ENCODE measurements at places on chromosomes 3 and 15.

GRCh38 chr3:19046440-19046839 lies 101.9 kb upstream of the KCNH8 start:
- DNase-seq: no peak

GRCh38 chr3:194485881-194486539 lies 792 bp downstream of the ATP13A3 start:
- DNase-seq: no peak

GRCh38 chr15:88656760-88657221 lies 18.0 kb downstream of the ISG20 start:
- DNase-seq: no peak

- DNase-seq: no peak
Measured at GRCh38 chr3:167162083-167162482, 218.0 kb downstream of the ZBBX start.

DNA sequence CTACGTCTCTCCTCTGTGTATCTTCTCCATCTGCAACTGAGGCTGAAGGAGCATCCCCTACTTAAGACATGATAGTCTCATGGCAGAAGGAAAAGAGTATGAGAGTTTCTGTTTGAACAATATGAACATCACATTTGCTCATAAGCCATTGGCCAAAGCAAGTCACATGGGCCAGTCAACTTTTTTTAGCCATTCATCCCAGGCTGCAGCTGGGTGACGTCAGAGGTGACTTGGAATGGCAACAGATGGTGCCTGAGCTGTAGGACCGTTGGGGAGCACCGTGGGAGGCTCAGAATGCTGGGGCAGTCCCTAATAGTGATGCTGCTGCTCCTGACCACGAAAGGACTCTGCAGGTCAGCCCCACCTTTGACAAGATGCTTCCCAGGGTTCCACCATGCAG lies 58.7 kb downstream of the CRTC3 start:
- no peak for DNase-seq

GRCh38 chr15:68551296-68551635 lies 27.5 kb upstream of the CORO2B start:
- no peak for DNase-seq

- DNase-seq: no peak
Measured at GRCh38 chr3:100354850-100355249, 20.3 kb downstream of the NIT2 start.

GRCh38 chr3:37806505-37807200 lies 55.0 kb upstream of the CTDSPL start:
- no peak for DNase-seq

DNA sequence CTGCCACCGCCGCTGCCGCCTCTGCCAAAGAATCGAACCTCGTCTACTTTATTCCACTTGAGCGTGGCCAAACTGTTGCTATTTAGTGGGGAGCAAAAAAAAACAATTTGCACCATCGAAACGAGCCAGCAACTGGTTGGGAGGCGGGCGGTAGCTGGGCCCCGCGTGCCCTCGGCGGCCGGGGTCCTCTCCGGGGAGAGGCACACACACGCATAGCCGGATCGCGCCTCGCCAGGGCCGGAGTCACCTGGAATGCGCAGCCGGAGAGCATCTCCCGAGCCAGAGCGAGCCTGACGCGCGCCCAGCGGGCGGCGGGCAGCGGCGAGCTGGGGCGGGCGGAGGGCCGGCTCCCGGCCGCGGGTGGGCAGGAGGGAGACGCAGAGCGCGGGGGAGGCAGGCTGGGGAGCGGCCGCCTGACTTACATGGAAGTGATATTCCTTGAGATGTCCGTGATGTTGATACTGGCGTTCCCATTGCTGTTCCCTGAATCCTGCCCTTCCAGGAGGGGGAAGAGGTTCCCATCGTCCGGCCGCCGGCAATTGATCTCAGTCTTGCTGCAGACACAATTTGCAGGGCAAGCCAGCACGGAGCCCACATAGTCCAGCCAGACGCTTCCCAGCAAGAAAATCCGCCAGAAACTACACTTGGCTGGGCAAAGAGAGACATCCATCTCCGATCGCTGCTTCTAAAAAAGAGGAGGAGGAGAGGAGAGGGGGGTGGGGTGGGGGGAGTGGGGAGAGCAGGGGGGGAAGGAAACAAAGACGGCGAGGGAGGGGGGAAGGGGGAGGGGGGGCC lies 858 bp downstream of the NTRK3 start:
- DNase-seq: no peak

DNA sequence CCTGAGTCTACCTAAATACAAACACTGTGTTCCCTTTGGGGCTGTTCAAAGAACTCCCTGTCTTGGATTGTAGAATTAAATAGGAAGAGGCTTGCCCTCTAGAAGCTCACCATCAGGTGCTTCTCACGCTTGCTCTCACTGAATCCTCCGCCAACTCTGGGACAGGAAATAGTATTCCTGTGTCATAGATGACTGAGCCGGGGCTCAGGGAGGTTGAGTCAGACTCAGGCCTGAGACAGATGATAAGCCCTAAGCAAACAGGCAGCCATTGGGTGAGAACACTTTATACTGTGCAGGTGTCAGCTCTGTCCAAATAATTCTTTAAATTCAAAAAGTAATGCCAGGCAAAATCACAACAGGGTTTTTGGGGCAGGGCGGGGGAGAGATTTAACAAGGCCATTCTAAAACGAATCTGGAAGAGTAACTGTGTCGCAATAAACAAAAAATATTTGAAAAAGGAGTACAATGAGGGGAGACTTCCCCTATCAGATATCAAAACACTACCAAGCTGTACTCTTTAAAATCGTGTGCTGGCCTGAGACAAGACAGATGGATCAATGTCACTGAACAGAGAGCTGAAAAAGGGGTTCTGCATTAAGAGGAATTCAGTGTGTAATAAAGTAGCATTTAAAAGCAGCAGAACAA lies 59.0 kb downstream of the EPHB3 start:
- DNase-seq: no peak

DNA sequence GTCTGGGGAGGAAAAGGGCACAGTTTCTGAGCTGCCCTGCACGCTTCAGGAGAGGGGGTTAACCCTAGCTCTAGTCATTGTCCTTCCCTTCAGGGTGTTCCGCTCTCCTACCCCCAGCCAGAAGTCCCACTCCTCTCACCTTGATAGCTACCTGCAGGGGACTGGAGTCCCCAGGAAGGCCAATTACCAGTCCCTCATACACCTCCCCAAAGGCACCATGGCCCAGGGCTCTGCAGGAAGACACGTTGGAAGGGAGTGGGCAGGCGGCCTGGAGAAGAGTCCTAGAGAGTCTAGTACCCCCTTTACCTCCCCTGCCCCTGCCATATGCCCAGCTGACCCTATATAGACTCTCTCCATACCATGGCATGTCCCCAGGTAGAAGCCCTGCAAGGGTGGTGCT lies 7.9 kb downstream of the LTK start:
- no peak for DNase-seq

DNA sequence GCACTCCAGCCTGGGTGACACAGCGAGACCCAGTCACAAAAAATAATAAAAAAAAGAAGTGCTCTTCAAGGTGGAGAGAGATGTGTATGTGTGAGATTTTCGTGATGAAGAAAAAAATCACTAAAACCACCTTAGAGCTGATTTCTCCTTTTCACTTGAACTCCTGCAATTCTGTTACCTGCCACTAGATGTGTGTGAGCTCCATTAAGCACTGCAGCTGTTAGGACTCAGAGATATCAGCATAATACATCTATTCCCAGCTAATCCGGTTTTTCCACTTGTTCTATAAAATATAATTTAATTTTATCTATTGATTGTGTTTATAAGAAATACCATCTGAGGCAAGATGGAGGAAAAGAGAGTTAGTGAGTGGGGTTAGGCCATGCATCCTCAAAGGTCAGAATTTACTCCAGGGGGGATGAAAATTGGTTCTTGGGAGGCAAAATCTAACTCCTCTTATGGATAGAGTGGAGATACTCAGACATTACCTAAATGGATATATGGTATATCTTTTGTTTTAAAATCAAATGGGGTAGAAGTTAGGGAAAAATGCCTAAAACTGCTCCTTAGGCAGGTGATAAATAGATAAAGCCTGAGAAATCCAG lies 152.7 kb downstream of the IL20RB start:
- DNase-seq: no peak

DNA sequence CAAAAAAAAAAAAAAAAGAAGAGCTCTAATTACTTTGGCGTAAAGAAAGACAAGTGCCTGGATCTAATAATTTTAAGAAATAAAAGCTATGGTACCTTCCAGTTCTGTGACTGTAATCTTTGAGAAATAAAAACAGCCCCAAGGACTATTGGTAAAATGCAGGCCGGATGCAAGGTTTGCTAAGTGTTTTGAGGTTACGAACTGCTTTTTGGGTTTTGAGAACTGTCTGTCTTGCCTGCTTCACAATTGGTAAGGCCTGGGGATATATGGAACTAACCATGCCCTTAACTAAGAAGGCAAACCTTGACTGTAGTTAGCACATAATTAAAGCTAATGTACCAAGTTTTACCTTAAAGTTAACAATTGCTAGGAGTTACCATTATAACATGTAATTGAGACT lies 388.4 kb upstream of the CBLB start:
- no peak for DNase-seq

DNA sequence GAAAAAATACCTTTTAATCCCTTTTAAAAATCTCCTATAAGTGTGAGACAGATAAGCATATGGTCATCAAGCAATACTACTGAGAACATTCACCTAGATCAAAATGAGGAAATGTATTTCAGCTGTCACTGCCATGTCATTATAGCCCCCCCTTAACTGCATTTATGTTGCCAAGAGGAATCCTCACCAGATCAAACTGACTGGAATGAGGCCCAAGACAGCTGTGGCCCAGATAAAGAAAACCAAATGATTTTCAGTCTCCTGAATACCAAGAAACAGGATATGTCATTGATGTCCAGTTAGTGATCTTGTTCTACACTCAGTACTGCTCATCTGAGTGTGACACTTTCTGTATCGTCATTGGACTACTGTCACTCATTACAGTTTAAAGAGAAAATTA lies 35.1 kb upstream of the CPB1 start:
- no peak for DNase-seq

DNA sequence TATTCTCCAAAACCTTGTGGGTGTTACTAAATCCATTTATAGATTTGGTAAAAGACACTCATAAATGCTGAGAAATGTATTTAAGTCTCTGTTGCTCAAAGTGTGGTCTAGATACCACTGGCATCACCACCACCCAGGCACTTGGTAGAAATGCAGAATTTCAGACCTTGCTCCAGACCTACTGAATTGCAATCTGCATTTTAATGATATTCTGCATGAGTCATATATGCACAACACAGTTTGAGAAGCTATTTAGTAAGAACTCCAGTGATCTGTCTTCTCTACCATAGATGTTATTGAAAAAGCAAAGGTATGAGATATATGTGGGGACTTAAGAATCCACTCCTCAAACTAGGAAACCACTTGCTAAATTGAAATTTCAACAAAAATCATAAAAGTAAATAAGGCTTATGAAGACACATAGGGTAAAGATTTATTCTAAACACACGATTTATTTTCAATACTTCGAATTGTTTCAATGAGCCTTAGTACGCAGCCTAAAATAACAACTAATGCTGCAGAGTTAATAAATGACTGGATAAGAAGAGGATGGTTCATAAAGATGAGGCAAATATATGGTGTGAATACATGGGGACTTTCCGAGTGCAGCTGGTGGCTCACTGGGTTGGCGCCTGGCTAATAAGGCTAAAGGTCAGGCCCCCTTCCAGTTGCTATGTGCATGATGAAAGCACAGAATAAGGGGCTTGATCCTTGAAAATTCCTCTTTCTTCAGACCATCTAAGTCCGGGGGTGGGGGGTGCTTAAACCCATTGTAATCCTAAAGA lies 813.3 kb downstream of the NR2F2 start:
- no peak for DNase-seq

DNA sequence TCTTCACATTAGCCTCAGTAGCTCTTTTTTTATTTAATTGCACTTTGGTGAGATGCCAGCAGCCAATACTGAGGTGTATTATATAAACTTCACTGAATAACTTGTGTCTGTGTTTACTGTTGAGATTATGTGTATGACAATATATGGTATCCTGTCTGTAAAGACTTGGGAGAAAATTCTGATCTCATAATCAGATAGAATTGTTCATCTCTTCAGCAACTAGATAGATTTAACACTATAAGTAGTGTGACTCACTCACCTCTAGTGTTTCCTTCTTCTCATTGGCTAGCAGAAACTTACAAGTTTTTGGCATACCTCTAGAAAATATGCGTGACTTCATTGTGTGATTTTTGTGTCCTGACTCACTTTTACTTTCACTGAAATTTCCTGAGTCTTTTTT lies 67.6 kb upstream of the TGFBR2 start:
- no peak for DNase-seq

- DNase-seq: no peak
Measured at GRCh38 chr15:101232677-101233076, 19.2 kb downstream of the CHSY1 start.

DNA sequence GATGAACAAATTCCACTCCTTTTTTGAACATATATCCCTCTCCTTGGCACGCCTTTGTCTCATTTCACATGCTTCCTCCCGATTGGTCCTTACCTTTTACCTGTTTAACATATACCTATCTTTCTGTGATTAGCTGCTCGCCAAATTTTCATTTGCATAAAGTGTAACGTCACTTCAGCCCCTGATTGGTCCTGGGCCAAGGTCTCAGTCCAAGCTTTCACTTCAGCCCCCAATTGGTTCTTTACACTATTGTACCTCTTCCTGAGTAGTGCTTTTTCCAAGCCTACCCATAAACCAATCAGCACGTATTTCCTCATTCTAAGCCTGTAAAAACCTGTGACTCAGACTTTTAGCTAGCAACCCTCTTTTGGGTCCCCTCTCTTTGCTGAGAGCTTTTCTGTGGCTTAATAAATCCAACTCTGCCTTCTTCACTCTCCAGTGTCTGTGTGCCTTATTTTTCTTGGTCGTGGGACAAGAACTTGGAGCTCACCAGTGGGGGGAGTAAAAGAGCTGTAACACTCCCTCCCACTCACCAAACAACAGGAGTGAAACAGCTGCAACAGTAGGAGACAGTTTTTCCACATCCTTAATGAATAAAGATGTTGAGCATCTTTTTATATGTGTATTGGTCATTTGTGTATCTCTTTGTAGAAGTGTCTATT lies 584 bp upstream of the XCR1 start:
- DNase-seq: no peak

GRCh38 chr3:106088304-106088703 lies 219.5 kb upstream of the CBLB start:
- DNase-seq: no peak

DNA sequence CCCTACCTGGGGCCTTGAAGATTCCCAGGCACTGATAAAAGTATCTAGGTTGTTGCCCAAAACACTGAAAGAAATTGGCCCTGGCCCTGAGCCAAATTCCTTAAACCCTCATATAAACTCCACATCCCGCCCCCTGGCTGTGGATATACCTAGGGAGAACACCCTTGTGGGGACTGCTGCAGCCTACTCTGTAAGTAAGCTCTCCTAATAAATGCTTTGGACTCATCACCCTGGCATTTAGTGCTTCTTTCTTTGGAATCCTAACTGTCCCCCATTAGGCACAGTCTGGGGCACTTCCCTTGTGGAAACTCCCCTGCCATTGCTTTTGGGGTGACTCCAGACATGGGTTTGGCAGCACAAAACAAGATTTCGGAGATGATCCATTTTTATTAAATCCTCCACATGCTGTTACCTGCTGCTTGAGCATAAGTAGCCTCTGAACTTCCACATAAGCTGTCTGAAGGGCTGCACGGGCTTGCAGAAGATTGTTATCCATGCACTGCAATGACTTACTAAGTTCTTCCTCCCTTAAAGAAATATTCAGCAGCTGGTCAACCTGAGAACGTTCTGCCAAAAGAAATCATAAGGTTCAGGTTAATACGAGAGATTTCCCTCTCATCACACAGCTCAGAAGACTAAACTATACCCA lies 46.4 kb downstream of the ZNF106 start:
- no peak for DNase-seq

Data from NCI-H1930 (cell line).